ENCODE measurements at places on chromosomes 2 and 18.
A peak's percentile ranks its signal among the peaks of the same experiment; 100 is the strongest.

- DNase-seq, result no peak
Measured at GRCh38 chr2:100870652-100871531, 51.0 kb downstream of the NPAS2 start.

GRCh38 chr2:197345846-197346370 is 35.3 kb upstream of the ANKRD44 start:
- no peak for DNase-seq

DNA sequence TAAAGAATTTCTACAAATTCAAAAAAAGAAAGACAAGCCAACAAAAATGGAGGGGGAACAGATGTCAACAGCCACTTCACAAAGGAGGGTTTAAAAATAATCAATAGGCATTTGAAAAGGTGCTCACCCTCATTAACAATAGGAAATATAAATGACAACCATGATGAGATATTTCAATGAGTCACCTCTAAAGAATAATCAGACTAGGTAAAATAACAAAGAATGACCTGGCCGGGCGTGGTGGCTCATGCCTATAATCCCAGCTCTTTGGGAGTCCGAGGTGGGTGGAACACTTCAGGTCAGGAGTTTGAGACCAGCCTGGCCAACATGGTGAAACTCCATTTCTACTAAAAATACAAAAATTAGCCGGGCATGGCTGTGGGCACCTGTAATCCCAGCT is 133.6 kb downstream of the KCNE4 start:
- no peak for DNase-seq

GRCh38 chr2:179963626-179964025 is 43.5 kb downstream of the CWC22 start:
- no peak for DNase-seq

DNA sequence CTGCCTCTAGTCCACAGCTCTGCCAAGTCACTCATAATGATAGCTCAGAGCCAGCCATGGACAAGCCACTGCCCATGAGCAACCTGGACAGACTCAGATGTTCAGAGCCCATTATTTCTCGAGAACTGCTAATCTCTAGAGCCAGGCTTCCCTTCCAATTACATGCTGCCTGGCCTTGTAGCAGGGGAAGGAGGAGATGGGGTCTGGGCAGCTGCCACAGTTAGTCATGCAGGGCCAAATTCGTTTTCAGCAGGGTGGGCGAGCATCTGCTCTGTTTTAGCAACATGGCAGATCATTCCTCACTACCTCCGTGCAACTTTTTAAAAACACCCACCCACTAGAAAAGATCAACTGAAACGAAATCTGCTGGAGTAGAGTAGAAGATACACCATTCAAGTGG is 141.8 kb downstream of the MYO5B start:
- DNase-seq, result no peak

- no peak for DNase-seq
Measured at GRCh38 chr2:169891593-169892298, 64.5 kb downstream of the UBR3 start.

GRCh38 chr18:42606886-42607495 is 508.5 kb downstream of the RIT2 start:
- no peak for DNase-seq

DNA sequence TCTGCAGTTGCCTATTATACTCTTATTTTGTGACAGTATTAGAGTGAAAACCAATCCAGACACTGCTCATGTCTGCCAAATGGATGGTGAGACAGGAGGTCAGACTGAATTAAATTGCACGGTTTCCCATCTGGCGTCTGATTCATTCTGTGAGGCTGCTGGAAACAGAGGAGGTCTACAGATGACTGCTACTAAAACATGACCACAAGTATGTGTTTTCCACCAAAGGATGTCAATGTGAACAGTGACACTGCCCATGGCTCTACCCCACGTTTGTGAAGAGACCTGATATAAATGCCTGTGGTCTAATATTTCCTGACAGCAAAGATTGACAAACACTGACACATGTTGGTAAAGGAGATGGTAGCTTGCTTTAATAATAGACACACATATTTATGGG is 104.3 kb upstream of the ST6GAL2 start:
- no peak for DNase-seq

DNA sequence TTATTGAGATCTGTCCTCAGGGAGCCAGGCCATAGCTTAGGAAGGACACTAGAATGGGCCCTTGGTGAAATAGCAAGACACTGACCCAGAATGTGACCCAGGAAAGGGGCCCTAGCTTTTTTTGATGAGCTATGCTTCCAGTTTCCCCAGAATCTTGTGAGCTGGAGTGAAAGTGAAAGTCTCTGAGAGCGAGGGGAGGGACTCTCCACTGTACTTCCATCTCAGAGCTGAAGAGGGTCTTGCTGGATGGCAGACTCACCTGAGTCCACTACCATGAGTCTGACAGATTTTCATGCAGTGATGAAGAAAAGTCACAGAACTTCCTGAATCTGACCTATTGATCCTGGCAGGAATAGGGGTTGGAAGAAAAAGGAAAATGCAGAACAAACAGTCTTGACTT is 3.1 kb downstream of the ARHGAP25 start:
- DNase-seq, result no peak

GRCh38 chr2:173571021-173571821 is 216.5 kb downstream of the CDCA7 start:
- no peak for DNase-seq

GRCh38 chr2:23503097-23503496 is 118.1 kb downstream of the KLHL29 start:
- DNase-seq, result no peak

DNA sequence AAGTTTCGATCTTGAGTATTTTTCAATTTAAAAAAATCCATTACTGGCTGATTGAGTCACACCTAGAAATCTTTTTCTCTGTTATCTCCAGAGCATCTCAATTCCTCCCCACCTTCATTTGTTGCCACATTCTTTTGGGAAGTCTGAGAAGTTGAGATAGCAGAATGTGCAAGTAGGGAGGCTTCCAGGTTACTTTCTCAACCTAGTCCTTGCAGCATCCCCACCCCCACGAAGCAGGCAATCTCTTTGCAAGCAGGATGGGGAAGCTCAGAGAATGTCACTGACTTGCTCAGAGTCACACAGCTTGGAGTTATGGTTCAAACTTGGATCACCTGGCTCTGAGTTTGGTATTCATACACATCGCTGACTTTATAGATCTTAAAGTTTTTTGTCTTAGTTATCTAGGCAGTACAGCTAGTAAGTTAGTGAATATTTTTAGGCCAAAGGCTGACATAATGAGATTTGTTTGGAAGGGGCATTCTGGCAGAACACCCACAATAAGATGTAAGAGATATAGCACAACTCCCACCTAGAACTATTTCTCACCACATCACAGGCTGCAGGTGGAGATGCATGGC is 25.9 kb upstream of the LCLAT1 start:
- no peak for DNase-seq

DNA sequence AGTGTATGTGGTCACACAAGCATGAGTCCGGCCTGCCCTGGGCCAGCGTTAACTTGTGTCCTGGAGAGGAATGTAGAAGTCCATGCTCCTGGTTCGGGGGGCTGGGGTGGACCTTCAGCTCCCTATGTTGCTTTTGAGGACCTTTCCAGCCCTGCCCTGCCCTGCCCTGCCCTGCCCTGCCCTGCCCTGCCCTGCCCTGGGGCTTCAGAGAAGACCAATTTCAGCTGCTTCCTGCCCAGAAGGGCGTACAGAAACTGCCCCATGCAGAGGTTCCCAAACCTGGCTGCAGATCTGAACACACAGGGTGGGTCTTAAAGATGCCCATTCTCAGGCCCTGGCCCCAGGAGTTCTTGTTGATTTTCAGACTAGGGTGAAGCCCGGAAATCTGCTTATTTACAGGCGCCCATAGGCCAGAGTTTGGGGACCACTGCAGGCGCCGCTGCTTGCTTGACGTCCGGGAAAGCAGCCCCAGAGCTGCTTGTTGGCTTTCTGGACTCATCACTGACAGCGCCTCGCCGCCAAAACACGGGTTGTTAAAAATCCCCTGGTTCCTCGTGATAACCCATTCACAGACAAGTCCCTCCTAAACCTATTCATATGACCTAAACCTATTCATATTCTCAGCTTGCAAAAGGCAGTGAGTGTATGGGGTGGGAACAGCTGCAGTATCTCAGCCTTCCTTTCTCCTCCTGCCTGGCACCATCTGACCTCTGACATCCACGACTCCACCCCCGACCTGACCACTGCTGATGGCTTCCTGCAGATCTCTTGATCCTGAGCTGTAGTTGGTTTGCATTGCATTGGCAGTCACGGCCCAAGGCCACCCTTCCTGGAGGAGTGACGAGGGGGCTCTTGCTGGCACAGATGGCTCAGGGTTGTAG is 198.3 kb downstream of the GLI2 start:
- no peak for DNase-seq

GRCh38 chr2:105082107-105082506 is 44.2 kb downstream of the MRPS9 start:
- no peak for DNase-seq

DNA sequence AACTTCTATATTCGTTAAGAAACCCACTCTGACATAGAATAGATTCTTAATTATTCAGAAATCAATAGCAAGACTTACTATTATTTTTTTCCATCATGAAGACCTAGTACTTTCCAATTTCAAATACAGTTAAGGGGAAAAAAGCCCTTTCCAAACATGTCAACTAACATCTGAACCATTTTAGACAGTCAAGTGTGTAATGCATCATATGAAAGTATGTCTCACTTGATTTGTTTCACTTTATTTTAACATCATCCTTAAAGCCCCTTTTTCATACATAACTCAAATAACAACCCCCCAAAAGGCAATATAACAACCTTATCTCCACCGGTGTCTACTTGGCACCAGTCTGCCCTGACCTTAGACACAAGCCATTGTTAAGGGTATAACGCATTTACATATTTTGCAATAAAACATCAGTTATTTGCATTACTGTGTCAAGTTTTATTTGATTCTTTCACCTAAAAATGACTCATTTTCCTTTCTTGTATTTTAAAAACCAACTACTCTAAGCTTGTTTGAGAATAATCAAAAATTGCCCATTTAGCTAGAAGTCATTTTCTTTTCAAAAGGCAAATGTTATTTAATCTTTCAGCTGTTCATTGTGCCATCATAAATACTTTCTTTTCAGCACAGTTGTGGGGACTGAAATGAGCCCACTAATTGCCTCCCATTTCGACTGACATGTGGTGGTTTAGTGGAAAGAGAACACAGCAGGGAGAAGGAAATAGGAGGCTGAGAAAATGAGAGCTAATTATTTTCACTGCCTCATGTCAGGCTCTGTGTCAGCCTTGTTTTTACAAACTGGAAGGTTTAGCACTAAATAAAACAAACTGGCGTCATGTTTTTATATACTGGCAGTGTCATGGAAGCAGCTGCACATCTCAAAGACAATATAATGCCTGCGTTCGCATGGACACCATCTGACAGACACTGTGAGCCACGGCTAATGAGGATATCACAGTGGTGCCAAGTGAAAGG is 104.7 kb upstream of the CDCA7 start:
- DNase-seq, result no peak

GRCh38 chr2:229660951-229661350 is 53.4 kb downstream of the DNER start:
- DNase-seq, result no peak

DNA sequence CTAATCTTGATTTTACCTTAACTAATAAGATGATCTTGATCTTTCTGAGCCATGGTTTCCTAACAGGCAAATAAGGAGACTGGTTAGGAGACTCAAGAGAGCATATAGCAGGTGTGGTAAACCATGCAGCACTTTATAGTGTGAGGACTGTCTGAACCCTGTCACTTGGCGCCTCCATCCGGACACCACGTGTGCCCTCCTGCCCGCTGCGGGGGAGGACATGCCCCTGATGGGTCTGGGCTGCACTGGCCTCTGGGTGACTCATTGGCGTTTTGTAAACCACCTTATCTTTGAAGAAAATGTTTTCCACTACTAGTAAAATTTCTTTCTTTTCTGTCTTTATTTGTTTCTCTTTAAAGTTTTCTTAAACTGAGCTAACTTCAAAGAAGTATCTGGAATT is 131.1 kb downstream of the FMNL2 start:
- no peak for DNase-seq

GRCh38 chr2:28252311-28252710 is 140.3 kb upstream of the FOSL2 start:
- peak; percentile 41 for DNase-seq

DNA sequence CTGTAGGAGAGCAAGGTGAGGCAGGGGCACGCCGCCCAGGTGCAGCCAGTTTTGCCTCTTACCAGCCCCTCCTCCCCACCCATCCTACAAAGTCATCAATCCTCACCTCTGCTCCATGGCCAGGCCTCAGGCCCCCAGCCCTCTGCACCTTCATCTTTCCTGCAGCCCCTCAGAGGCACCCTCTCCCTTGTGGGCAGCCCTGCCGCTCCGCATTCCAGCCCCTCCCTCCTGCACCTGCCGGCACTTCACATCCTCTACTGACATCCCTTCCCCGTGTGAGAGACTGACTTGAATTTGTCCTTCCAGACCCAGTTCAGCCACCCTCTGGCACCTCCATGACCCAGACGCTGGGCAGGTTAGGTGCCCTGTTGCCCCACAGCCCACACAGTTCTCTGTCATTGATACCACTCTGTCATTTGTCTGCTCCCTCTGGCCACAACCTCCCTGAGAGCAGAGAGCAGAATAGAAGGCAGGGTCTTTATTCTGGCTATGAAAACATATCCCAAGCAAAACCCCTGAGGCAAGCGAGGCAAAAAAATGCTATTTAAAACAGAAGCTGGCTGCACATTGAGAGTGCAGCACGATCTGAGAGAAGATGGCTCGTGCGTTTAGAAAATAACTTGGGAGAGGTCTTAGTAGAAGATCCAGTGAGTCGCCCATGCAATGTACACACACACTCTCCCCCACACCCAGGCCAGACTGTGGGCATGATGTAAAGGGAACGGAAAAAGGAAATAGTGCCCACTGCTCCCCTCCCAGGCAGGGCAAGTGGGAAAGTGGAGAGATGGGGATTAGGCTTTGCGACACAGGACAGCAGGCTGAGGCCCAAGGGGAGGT is 25.9 kb downstream of the SDC1 start:
- no peak for DNase-seq

- no peak for DNase-seq
Measured at GRCh38 chr2:212037062-212037461, 501.5 kb downstream of the ERBB4 start.

DNA sequence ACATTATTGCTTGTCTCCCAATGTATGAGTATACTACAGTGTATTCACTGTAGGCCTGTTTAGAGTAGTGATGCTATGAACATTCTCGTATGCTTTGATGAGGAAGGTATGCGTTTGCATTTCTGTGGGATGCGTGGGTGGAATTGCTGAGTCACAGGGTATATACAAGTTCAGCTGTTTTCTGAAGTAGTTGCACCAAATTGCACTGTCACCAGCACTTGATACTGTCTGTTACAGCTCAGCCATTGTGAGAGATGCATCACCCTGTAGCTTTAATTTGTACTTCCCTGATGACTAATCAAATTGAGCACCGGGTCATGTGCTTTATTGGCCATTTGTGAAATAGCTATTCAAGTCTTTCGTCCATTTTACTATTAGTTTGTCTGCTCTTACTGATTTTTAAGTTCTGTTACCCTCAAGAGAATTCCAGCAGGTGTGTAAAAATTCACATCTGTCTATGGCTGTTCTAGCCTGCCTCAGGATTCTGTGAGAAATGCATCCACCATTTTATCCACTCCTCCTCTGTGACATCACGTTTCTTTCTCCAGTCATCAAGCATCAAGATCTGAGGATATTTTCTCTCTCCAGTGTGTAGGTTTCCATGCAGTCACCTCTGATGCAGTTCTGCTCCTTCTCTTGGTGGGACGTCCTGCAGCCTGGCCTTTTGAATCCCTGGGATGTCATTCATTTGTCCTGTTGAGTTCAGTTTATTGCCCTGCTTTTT is 72.5 kb downstream of the DGKD start:
- no peak for DNase-seq

GRCh38 chr2:241808721-241809382 is at the start of gene NEU4:
NEU4 (plus strand) TSS chr2:241809193; CDS start chr2:241814485, 5,292 bp downstream.
- no peak for DNase-seq

GRCh38 chr18:39057423-39058064 is 1491.9 kb upstream of the CELF4 start:
- DNase-seq, result no peak

All from GM19239 (cell line).